B cell (primary cell): ENCODE measurements at places on chromosomes 7 and 10. TPM values are rescaled to one million over a fixed set of nuclear protein-coding genes. Genes with fewer than 3 reads are reported as not detected.

The ATG9B gene
- polyA plus RNA-seq, result 7.2 and 10.2 TPM in 2 replicates

DNA sequence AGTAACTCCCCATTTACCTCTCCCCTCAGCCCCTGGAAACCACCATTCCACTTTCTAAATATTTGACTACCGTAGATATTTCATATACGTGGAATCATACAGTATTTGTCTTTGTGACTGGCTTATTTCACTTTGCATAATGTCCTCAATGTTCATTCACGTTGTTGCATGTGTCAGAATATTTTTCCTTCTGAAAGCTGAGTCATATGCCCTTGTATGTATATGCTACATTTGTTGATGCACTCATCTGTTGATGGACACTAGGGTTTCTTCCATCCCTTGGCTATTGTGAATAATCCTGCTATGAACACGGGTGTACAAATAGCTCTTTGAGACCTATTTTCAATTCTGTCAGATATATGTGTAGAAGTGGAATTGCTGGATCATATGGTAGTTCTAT is 25.8 kb upstream of the TSPAN13 start:
- no peak for DNase-seq
- no peaks in the 10 kb centered on the region for H3K36me3 ChIP-seq
- no peak overlapping the region for H3K4me3 ChIP-seq
- no peak overlapping the region for H3K27ac ChIP-seq
- H3K27me3 ChIP-seq, result no peaks in the 10 kb centered on the region

- no peak overlapping the region for H3K27ac ChIP-seq
- no peaks in the 10 kb centered on the region for H3K4me1 ChIP-seq
- no peak for DNase-seq
- H3K36me3 ChIP-seq, result no peaks in the 10 kb centered on the region
- no peaks in the 10 kb centered on the region for H3K27me3 ChIP-seq
These were observed 4.4 kb downstream of the TBATA start for GRCh38 chr10:70780772-70781171.

DNA sequence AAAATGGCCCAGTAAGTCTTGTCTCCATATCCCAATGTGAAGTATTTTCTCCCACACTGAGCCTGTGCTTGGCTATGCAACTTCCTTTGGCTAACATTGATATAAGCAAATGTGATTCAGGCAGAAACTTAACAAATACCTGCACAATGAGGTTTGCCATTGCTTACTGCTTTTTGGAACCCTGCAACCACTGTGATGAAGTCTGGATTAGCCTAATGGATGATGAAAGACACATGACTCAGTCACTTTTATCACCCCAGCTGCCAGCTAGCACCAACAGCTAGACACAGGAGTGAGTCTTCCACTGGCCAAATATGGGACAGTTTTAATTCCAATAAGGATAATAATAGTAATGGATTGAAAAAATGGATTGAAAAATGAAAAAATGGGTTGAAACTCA is 854.5 kb downstream of the GRM8 start:
- no peaks in the 10 kb centered on the region for H3K36me3 ChIP-seq
- H3K27ac ChIP-seq, result no peak overlapping the region
- H3K27me3 ChIP-seq, result no peaks in the 10 kb centered on the region
- no peaks in the 10 kb centered on the region for H3K4me1 ChIP-seq
- H3K4me3 ChIP-seq, result no peak overlapping the region

DNA sequence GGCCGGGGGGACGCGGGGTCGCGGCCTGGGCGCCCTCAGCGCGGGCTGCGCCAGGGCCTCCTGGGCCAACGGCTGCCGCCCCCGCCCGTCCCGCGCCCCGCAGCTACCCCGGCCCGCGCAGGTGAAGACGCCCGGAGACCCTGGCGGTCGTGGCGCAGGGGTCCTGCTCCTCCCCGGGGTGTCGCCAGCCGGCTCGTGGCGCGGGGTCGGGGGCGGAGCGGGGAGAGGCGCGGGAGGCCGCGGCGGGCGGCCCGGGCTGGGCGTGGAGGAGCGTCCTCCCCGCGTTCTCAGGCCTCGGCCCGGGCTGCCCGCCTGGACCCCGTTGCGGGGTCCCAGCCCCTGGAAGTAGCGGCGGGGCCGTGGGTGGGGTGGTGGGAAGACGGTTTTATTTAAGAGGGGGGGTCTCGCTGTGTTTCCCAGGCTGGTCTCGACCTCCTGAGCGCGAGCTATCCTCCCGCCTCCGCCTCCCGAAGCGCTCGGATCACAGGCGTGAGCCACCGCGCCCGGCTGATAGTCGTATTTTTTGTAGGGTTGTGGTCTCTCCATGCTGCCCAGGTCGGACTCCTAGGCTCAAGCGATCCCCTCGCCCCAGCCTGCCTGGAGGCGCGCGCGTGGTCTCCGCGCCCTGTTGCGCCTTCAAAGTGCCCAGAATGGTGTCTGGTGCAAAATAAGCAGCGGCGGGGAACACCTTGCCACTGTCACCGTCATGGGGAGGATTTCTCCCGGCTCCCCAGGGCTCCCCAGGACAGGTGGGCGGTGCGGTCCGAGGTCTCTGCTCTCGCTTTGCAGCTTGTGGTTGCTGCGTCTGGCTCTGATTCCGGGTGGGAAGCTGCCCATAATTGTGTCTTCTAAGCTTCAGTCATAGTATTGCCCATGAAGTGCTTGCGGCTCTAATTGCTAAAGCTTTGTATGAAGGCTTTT is 15.3 kb upstream of the SUN1 start:
- H3K4me3 ChIP-seq, result peak overlapping the region; percentile 66
- H3K36me3 ChIP-seq, result no peaks in the 10 kb centered on the region
- H3K4me1 ChIP-seq, result peaks cover 39% of the 10 kb centered on the region
- H3K27ac ChIP-seq, result peak overlapping the region; percentile 24
- peak; percentile 51 for DNase-seq
- no peaks in the 10 kb centered on the region for H3K27me3 ChIP-seq
